Heart left ventricle (tissue), 16 donors: ENCODE measurements at places on chromosomes 16 and 17. TPM values are rescaled to one million over a fixed set of nuclear protein-coding genes. Genes with fewer than 3 reads are reported as not detected.

Gene PDILT
- total RNA-seq = not detected

Gene TMEM92
- not detected for total RNA-seq

Gene QPRT
- 23.6 TPM for total RNA-seq

Gene TBC1D3B
- 1.5 TPM for total RNA-seq

- no peak overlapping the region for H3K4me3 ChIP-seq
- H3K36me3 ChIP-seq = peaks cover 95% of the 10 kb centered on the region
- H3K27me3 ChIP-seq = no peaks in the 10 kb centered on the region
- no peaks in the 10 kb centered on the region for H3K4me1 ChIP-seq
- DNase-seq = no peak
Measured at GRCh38 chr17:80352991-80353665, 61.8 kb upstream of the ENDOV start.

- no peak overlapping the region for H3K4me3 ChIP-seq
- H3K27ac ChIP-seq = no peak overlapping the region
- DNase-seq = no peak
- H3K36me3 ChIP-seq = no peaks in the 10 kb centered on the region
- H3K27me3 ChIP-seq = no peaks in the 10 kb centered on the region
- H3K4me1 ChIP-seq = peaks cover 6% of the 10 kb centered on the region
Measured at GRCh38 chr17:2885733-2886132, 89.5 kb downstream of the RAP1GAP2 start.

DNA sequence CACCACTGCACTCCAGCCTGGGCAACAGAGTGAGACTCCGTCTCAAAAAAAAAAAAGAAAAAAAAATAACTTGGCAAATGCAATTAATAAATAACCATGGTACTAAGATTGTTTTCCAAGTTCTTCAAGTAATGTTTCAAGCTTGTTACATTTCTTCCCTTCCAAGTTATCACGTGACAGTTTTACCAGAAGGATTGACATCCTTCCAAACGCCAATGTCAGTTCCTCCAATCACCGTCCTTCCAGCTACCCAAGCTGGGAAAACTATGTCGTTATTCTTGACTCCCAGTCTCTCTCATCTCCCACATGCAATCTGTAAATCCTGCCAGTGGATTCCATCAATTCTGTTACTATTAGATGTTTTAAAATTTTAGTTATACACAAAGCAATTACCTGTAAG lies 3.9 kb upstream of the PHAF1 start:
- no peaks in the 10 kb centered on the region for H3K27me3 ChIP-seq
- DNase-seq = no peak
- no peak overlapping the region for H3K27ac ChIP-seq
- peaks cover 20% of the 10 kb centered on the region for H3K4me1 ChIP-seq
- no peaks in the 10 kb centered on the region for H3K36me3 ChIP-seq

DNA sequence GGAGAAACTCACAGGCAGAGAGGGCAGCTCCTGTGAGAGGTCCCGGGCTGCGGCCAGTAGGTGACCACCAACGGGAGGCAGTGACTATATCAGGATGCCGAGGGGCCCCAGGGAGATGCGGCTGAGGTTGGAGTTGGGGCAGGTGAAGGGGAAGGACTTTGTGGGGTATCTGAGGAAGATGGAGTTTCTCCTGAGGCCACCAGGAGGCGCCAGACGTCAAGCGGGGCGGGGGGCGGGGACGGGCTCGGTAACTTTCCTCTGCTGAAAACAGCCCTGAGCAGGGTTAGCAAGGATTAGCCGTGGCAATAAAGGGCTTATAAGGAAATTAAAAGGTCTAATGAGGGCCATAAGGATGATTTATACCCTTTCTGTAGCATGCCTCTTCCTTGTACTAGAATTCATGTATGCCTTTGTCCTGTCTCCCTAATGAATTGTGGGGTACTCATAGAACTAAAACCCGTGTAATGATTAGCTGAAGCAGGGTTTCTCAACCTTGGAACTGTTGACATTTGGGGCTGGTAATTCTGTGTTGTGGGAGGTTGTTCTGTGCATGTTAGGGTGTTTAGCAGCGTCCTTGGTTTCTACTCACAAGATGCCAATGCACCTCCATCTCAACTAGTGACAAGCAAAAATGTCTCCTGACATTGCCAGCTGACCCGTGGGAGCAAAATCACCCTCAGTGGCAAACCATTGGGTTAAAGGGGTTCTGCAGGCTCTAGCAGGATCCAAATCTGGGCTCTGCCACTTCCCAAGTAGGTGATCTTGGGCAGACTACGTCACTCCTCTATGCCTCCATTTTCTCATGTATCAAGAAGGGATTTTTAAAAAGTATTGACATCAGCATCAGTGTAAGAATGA lies 74.8 kb upstream of the GRIN2A start:
- peak; percentile 25 for DNase-seq
- no peak overlapping the region for H3K4me3 ChIP-seq
- no peak overlapping the region for H3K27ac ChIP-seq
- no peaks in the 10 kb centered on the region for H3K36me3 ChIP-seq
